Ureter (tissue), 1 donor: ENCODE measurements at places on chromosomes 7 and 10. TPM values are rescaled to one million over a fixed set of nuclear protein-coding genes. Genes with fewer than 3 reads are reported as not detected.

VWC2 gene
- total RNA-seq, result 0.10 TPM

PPP1R9A gene
- total RNA-seq, result 39.5 TPM

FAM25A gene
- total RNA-seq, result not detected

RAB19 gene
- total RNA-seq, result 3.7 TPM

KMT2E gene
- 120 TPM for total RNA-seq

MKRN1 gene
- 108 TPM for total RNA-seq

SYT15B gene
- 4.9 TPM for total RNA-seq

TRIM74 gene
- total RNA-seq, result 2.1 TPM

CYP3A7 gene
- 0.75 TPM for total RNA-seq

POU6F2 gene
- 0.39 TPM for total RNA-seq

TAF5 gene
- 1.6 TPM for total RNA-seq

ACTL6B gene
- not detected for total RNA-seq

AKR1B1 gene
- total RNA-seq, result 66.6 TPM

MAT1A gene
- 0.75 TPM for total RNA-seq

TMEM225B gene
- 2.9 TPM for total RNA-seq

GDF2 gene
- total RNA-seq, result not detected

PRKCQ gene
- total RNA-seq, result 4.3 TPM

GPR37 gene
- 1.6 TPM for total RNA-seq

ANTXRL gene
- total RNA-seq, result not detected

ATP6V0A4 gene
- 1.2 TPM for total RNA-seq

IFIT2 gene
- 4.0 TPM for total RNA-seq

IL6 gene
- 5.0 TPM for total RNA-seq

SOSTDC1 gene
- not detected for total RNA-seq

ZDHHC4 gene
- 54.4 TPM for total RNA-seq

ASIC3 gene
- 0.34 TPM for total RNA-seq

GPNMB gene
- total RNA-seq, result 93.6 TPM

TCF7L2 gene
- 52.5 TPM for total RNA-seq

AOC1 gene
- 1.5 TPM for total RNA-seq

EPHB6 gene
- total RNA-seq, result 55.9 TPM

ASB15 gene
- total RNA-seq, result not detected

CPN1 gene
- total RNA-seq, result not detected

GARIN1A gene
- total RNA-seq, result 6.4 TPM

WDR37 gene
- total RNA-seq, result 24.1 TPM

STEAP4 gene
- total RNA-seq, result 105 TPM

GNGT1 gene
- total RNA-seq, result 0.70 TPM

GBX1 gene
- not detected for total RNA-seq

AOAH gene
- 12.3 TPM for total RNA-seq

PPP1R3C gene
- 113 TPM for total RNA-seq

RBP4 gene
- 3.3 TPM for total RNA-seq

UPK3B gene
- 111 TPM for total RNA-seq

SP4 gene
- total RNA-seq, result 13.3 TPM

SHOC2 gene
- 68.3 TPM for total RNA-seq

CBX3 gene
- 87.0 TPM for total RNA-seq

SDK1 gene
- total RNA-seq, result 27.3 TPM

SFRP5 gene
- total RNA-seq, result 0.81 TPM
